Activated T-helper 9 cell treated with anti-CD3 and anti-CD28 coated beads, Interleukin-2, amount 50 U/mL, for 16 hours (primary cell): ENCODE measurements at places on chromosomes 1 and 21.

DNA sequence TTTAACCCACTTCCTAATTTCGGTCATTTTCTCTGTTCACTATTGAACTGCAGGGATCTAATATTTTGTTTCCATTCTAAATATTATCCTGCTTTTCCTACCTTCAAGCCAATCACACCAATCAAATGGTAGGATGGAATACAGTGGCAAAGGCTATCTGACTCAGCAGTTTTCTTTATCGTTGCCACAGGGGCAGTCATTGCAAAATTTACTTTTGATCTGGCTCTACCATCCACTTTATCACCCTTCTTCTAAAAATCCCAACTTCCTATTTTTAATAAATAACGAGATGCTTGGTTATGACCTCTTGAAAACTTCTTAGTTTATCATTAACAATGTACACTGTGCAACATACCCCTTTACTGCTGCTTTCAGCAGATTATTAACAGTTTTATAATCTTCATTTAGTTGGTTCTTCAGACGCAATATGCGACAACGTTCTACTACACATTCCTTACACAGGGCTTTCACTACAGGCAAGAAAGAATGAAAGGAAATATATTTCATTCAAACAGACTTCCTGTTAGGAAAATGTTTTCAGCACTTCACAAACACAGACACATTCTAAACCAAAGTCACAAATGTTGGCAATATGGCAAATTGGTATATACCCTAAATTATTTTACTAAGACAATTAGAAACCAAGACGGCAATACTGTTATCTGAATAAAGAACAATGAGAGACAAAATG, 52.3 kb upstream of the RAP1GAP start:
- no peak for DNase-seq

DNA sequence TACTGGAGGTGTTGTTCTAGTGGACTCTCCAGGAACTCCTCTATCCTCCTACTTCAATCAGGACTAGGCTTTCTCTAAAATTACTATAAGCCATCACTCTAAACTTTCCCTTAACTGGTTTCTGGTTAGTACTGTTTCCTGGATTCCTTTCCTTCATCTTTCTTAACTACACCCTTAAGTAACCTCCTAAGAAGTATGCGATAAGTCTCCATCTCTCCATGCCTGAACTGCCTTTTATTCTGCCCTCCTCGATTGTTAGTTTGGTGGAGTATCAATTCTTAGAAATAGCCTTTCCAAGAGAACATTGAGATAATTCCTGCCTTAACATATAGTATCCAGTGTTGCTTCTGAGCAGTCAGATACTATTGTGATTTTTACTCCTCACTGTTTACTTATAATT, 162.9 kb upstream of the PDE4B start:
- no peak for DNase-seq

GRCh38 chr1:30977511-30977910, 69.0 kb upstream of the SDC3 start:
- no peak for DNase-seq

DNA sequence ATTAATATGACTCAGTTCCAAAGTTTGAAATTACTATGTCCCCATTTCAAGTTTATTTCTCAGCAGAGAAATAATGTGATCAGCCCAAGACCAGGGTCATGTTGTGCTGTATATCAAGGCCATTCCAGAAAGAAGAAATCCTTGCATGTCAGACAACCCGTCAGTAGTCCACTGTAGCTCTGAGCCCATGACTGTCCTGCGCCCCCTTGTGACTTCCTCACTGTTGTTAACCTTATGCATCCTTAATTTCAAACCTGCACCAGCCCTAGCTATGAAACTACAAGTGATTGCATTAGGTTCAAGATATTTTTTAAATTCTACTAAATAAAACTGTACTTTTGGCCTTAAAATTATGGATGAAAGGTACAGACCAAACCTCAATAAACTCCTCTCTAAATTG, 133.0 kb downstream of the LRRC7 start:
- DNase-seq = no peak

DNA sequence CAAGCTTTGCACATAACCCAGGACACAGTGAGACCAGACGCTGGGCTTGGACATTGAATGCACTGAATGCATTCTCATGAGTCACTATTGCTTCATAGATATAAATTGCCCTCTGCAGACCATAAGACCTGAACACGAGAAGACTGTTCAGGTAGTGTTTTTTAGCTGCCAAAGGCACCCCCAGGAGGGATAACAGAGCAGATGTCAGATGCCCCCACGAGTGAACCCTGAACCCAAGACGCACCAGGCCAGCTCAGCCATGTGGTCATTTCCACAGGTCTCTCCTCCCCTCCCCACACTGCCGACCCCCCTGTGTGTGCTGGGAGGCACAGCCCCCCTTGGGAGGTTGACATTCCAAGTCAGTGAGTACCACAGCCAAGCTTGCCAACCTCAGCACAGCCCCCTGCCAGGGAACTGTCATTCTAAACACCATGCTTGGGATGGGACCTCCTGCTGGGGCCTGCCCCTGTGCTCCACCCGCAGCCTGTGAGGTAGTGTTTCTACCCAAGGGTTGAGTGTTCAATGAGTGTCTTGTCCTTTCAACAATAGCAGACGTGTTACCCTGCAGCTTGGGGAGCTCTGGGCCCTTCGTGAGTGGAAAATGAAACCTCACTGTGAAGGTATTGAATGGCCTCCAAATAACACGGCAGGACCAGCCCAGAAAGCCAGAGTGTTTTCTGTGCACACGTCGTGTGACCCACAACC, 68.2 kb downstream of the PSMG1 start:
- no peak for DNase-seq

DNA sequence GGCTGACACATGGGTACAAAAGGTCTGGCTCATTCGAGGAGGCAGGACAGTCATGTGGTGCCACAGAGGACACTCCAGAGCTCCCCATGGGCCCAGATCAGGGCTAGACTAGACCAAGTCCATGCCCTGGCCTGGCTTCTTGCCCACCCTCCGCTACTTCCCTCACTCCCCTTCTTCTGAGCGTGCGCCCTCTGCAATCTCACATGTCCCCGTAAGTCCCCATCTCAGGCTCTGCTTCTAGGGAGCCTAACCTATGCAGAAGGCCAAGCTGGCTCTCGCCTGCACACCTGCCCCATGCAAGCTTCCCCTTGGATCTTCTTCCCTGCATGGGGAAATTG, 553.6 kb downstream of the PTPRU start:
- DNase-seq = no peak

- no peak for DNase-seq
These were observed 864.3 kb upstream of the ADAMTS5 start for GRCh38 chr21:27831177-27831576.

GRCh38 chr21:39452970-39453342, 1.2 kb downstream of the SH3BGR start:
- no peak for DNase-seq

DNA sequence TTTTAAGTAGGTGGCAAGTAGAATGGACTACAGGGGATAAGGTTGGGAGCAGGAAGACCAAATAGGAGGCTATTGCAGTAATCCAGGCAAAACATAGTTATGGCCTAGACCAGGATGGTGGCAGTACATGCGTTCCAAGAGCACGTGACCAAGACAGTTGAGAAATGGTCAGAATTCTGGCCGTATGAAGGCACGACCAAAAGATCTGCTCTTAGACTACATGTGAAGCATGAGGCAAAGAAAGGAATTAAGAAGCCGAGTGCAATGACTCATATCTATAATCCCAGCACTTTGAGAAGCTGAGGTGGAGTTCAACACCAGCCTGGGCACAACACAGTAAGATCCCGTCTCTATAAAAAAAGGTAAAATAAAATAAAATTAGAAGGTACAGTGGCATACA, 71.3 kb downstream of the LUZP1 start:
- DNase-seq = no peak

- no peak for DNase-seq
These were observed 44.6 kb downstream of the UBR4 start for GRCh38 chr1:19165501-19165900.

DNA sequence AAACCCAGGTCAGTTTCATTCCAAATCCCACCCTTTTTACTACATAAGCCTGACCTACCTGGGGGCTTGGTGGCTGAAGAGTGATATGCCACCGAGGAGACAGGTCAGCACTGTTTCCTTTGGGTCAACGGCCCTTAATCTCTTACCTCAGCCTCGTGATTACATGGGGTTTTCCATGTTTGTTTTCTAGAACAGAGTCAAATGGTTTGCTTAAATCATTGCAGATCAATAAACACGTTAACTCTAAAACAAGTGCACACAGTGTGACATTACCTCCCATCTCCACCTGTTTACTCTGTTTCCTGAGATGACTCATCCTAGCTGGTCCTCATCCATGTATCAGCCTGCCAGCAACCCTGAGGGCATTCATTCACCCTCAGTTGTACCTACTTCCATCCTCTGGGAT, 40.8 kb upstream of the TP53BP2 start:
- no peak for DNase-seq

- DNase-seq = no peak
These were observed 103.9 kb upstream of the C1orf174 start for GRCh38 chr1:4003846-4004505.

- DNase-seq = no peak
These were observed 16.5 kb upstream of the TSPAN2 start for GRCh38 chr1:115105831-115106230.

GRCh38 chr21:42581993-42582786, 68.5 kb downstream of the SLC37A1 start:
- DNase-seq = no peak

DNA sequence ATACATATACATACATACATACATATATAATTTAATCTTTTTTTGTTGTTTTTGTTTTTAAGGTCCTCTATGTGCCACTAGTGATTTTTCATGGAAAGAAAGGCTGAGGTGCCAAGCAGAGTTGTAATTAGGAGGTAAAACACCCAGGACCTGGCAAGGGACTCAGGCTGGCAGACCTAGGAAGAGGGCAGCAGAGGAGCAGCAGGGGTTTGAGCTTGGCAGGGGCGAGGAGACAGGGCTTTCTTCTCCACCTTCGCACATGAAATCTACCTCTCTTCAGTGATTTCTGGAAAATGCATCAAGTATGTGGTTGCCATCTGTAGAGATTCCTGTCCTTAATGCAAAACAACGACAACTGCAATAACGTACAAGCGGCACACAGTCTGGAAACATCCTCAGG, 31.9 kb downstream of the DDAH1 start:
- no peak for DNase-seq

- no peak for DNase-seq
These were observed 242.3 kb downstream of the KCNJ6 start for GRCh38 chr21:37673801-37674575.

DNA sequence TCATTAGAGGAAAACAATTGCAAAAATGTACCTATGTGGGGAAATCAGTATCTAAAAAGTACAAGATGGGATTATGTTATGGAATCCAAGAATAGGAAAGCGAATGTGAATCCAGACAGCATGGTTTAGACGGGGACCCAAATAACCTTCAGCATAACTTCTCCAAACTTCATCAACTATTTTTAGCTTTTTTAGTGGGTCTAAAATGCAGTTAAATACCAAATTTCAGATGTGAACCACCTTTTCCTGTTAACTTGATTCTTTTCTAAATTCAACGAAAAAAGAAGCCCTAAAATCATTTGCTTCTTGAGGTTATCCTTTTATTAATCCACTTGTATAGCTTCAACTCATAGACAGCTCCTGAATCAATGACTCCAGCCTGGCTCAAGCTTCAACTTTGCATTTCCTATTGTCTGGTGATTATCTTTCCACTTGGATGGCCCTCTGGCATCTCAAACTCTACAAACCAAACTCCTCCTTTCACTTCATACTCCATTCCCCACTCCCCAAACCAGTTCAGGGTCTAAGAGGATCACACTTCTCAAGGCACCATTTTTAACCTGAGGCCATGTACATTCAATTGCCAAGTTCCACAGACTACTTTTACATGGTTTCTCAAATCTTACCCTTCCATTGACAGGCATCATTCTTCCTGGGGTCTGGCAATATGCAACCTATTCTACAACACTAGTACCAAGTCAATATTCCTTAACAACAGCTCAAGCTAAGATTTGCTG, 7.4 kb downstream of the ERRFI1 start:
- DNase-seq = no peak

DNA sequence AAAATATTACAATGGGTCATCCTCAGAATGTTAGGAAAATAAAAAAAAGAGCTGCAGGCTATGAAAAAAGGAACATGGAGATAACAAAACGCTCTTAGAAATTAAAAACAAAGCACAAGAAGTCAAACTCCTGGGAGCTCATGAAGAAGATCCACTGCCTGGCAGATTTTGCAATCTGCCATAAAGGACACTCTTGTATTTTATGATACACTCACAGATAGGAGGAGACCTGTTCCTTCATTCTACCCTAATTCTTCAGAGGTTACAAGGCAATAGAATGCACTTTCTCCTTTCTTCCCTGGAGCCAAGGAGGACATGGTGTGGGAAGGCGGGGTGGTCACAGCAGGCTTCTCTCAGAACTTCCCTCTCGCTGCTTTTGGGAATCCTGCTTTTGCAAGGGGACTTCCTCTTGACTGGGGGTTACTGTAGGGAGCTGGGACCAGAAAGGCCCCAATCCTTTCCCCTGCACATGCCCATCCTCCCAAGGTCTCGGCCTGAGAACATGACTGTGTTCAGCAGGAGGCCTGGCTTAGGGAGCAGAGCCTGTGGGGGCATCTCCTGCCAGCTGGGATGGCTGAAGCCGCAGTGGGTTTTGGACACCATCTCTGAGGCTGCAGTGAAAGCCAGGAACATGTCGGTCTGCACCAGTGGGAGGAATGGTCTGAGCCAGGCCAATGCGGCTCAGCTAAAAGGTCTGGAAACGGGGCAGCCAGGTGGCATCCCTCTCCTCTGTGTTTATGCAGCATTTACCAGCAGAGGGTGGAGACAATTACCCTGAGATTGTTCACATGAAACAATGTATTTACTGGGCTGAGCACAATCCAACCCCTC, 44.8 kb downstream of the GPR161 start:
- DNase-seq = no peak
